Muscle of leg (tissue), 16 donors: ENCODE measurements at places on chromosomes 6 and 20. TPM values are rescaled to one million over a fixed set of nuclear protein-coding genes. Genes with fewer than 3 reads are reported as not detected.

- H3K4me1 ChIP-seq = no peaks in the 10 kb centered on the region
- H3K27ac ChIP-seq = no peak overlapping the region
- H3K27me3 ChIP-seq = no peaks in the 10 kb centered on the region
- no peak for DNase-seq
- no peak overlapping the region for H3K4me3 ChIP-seq
Measured at GRCh38 chr6:105932440-105932839, 153.7 kb upstream of the PRDM1 start.

GRCh38 chr6:111357705-111358104, 125.3 kb downstream of the REV3L start:
- H3K27ac ChIP-seq = no peak overlapping the region
- peaks cover 14% of the 10 kb centered on the region for H3K36me3 ChIP-seq
- H3K4me3 ChIP-seq = no peak overlapping the region
- H3K27me3 ChIP-seq = no peaks in the 10 kb centered on the region
- no peaks in the 10 kb centered on the region for H3K4me1 ChIP-seq

TMEM170B gene
- total RNA-seq = 3.9 TPM

GRCh38 chr20:37856932-37857660, 45.8 kb upstream of the VSTM2L start:
- H3K27ac ChIP-seq = peak overlapping the region; percentile 42
- DNase-seq = peak; percentile 66
- no peaks in the 10 kb centered on the region for H3K4me1 ChIP-seq
- peaks cover 28% of the 10 kb centered on the region for H3K36me3 ChIP-seq
- H3K27me3 ChIP-seq = no peaks in the 10 kb centered on the region
- no peak overlapping the region for H3K4me3 ChIP-seq

DNA sequence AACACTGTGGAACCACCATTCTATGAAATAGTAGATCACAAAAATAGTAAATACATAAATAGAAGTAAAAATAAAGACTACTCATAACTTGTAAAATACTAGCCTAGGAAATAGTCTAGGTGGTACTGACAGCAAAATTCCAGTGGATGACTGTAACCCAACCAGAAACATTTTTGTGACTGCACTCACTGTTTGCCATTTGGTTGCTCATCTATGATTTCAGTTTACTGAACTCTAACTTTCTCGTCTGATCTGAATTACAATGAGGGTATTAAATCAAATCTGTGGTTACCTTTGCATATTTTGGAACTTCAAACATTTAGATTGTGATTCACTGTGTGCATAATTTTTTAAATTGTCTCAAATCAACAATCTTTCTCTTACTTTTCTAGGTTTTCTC, 151.1 kb downstream of the KHDC1L start:
- no peaks in the 10 kb centered on the region for H3K27me3 ChIP-seq
- no peaks in the 10 kb centered on the region for H3K36me3 ChIP-seq
- no peak overlapping the region for H3K27ac ChIP-seq
- no peak overlapping the region for H3K4me3 ChIP-seq

MDFI gene
- 77.4 TPM for total RNA-seq

DNA sequence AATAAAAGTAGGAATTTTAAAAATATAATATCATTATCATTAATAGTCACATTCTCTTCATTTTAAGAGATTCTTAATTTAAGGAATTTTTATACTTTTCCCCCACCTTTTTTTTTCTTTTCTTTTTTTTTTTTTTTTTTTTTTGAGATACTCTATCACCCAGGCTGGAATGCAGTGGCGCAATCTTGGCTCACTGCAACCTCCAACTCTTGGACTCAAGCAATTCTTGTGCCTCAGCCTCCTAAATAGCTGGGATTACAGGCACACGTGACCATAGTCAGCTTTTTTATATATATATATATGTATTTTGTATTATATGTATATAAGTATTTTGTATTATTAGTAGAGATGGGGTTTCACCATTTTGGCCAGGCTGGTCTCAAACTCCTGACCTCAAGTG, 457.7 kb downstream of the CDKAL1 start:
- no peaks in the 10 kb centered on the region for H3K36me3 ChIP-seq
- H3K4me1 ChIP-seq = no peaks in the 10 kb centered on the region
- no peak overlapping the region for H3K4me3 ChIP-seq
- no peaks in the 10 kb centered on the region for H3K27me3 ChIP-seq
- H3K27ac ChIP-seq = no peak overlapping the region

DNA sequence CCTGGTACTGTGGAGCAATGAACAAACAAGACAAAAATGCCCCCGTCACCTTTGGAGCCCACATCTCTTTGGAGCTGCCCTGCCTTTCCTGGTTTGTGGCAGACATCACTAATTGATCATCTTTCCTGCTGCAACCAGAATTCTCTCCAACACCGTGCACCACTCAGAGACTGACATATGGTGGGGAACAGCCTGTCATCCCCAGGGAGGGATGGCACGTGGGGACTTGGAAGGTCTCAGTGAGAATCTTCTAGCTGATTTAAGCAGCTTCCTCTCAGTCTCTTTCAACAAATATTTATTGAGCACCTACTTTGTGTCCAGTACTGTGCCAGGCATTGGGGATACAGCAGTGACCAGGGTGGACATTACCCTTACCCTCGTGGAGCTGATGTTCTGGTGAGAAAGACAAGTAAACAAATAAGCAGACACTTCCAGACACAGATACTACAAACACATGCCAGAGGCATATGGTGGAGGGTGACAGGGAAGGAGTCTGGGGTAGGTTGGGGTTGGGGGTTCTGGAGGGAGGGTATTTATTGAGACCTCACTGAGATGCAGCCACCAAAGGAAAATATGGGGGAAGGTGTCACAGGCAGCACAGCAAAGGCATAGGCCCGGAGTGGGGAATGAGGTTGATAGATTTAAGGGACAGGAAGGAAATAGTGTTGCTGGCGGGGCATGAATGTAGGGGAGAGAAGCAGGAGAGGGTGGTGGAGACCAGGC, 82.3 kb downstream of the CEBPB start:
- H3K27ac ChIP-seq = no peak overlapping the region
- H3K4me3 ChIP-seq = no peak overlapping the region

PRR18 gene
- 0.22 TPM for total RNA-seq

KCNK17 gene
- total RNA-seq = 0.44 TPM

DNA sequence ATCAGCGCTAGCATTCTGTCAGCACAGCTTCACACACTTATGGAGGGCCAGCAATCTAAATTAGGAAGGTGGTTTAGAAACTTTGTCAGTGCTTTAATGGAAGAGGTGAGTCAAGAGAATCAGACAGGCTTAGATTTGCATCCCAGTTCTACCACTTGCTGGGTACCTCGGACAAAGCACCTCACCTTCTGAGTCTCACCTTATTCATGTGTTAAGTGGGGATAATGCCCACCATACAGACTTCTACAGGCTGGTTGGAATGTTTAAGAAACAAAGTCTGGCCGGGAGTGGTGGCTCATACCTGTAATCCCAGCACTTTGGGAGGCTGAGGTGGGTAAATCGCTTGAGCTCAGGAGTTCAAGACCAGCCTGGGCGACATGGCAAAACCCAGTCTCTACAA, 12.2 kb upstream of the STK35 start:
- H3K27ac ChIP-seq = no peak overlapping the region
- DNase-seq = no peak
- no peaks in the 10 kb centered on the region for H3K4me1 ChIP-seq

DNA sequence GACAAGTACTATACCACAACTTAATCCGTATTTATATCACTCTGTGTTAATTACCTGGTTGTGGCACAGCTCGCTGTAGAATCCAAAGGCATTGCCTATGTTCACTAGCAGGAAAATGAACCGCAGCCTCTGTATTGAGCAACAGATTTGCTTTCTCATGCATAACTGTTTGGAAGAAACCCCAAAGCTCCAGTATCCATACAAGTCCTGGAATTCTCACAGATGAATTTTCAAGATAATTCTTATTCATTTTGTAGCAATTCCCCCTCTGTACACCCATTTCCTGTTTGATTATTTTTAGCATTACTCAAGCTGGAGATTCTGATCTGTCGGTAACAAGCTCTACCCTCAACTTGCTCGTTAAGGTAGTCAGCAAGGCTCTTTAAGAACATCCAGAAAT, 63.5 kb downstream of the STMND1 start:
- H3K4me1 ChIP-seq = peaks cover 24% of the 10 kb centered on the region
- no peak overlapping the region for H3K27ac ChIP-seq
- no peak overlapping the region for H3K4me3 ChIP-seq

- H3K27ac ChIP-seq = no peak overlapping the region
- no peaks in the 10 kb centered on the region for H3K36me3 ChIP-seq
- no peaks in the 10 kb centered on the region for H3K4me1 ChIP-seq
- no peaks in the 10 kb centered on the region for H3K27me3 ChIP-seq
Measured at GRCh38 chr6:10309457-10310329, 105.2 kb downstream of the TFAP2A start.

DNA sequence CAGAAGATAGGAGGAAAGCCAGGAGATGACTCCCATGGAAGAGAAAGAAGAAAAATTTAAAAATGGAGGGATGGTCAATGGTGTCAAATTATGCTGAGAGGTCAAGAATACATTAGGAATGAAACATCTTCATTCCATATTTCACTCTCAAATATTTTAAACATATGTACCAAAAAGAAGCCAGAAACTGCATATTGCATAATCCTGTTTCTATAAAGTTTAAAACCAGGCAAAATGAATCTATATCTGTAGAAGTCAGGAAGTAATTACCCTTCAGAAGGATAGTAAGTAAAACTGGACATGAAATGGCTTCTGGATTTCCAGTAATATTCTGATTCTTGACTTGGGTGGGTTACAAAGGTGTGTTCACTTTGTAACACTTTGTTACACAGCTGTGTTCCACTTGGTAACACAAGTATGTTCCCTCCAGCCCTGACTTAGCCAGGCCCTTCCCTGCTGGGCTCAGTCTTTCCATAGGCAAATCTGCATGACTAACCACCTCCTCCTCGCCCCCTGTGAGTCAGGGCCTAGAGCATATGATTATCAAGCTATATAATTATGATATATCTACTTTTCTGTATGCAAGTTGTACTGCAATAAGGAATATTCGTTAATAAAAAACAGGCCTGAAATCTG, 20.2 kb upstream of the C6orf141 start:
- H3K4me3 ChIP-seq = no peak overlapping the region
- no peak overlapping the region for H3K27ac ChIP-seq
- H3K4me1 ChIP-seq = no peaks in the 10 kb centered on the region
- H3K36me3 ChIP-seq = no peaks in the 10 kb centered on the region
- DNase-seq = no peak

GRCh38 chr20:1656844-1657243, 735 bp downstream of the SIRPG start:
- H3K27ac ChIP-seq = no peak overlapping the region
- H3K4me1 ChIP-seq = no peaks in the 10 kb centered on the region
- H3K4me3 ChIP-seq = no peak overlapping the region
- H3K27me3 ChIP-seq = peaks cover 3% of the 10 kb centered on the region
- no peaks in the 10 kb centered on the region for H3K36me3 ChIP-seq

DNA sequence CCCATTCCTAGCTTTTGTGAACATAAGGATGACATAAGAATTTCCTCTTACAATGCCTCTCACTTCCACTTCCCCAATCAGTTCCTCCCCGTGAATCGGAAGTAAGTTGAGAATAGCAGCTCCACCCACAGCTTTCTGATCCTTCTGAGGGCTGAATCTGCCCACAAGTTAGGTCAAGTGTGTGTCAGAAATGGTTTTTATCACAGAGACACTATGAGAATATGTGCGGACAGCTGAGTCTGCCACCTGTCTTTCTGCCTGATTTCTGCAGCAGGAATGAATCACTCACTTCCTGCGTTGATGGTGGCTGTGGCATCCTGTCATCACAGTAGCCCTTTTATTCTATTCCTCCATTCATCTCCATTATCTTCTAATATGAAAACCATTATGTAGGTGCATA, 70.2 kb downstream of the RIN2 start:
- no peaks in the 10 kb centered on the region for H3K36me3 ChIP-seq
- H3K4me3 ChIP-seq = no peak overlapping the region
- DNase-seq = peak; percentile 74
- H3K27ac ChIP-seq = no peak overlapping the region
- peaks cover 15% of the 10 kb centered on the region for H3K4me1 ChIP-seq

GRCh38 chr6:106927531-106928398, 46.8 kb downstream of the CD24 start:
- H3K4me1 ChIP-seq = no peaks in the 10 kb centered on the region
- H3K36me3 ChIP-seq = no peaks in the 10 kb centered on the region
- H3K27me3 ChIP-seq = no peaks in the 10 kb centered on the region
- DNase-seq = peak; percentile 71
- H3K4me3 ChIP-seq = no peak overlapping the region

PREP gene
- total RNA-seq = 19.8 TPM

- H3K4me1 ChIP-seq = peaks cover 13% of the 10 kb centered on the region
- peak overlapping the region; percentile 60 for H3K27ac ChIP-seq
- H3K27me3 ChIP-seq = peaks cover 3% of the 10 kb centered on the region
Measured at GRCh38 chr6:75084872-75085381, 120.9 kb downstream of the COL12A1 start.

IRF4 gene
- total RNA-seq = 1.8 TPM

DNA sequence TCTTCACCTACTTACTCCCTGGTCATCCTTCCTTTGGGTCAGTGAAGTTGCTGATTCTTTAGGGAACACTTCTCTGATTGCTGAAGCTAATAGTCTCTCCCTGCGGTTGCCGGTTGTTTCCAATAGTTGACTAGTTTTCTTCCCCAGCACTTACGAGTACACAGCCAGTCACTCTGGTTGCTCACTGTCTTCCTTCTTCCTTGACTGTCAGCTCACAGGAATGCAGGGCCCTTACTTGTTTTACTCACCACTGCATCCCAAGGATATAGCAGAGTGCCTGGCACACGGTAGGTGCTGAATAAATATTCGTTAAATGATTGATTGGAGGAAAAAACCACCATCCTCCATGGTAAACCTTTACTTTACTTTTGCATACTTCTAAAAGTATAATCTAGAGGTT, 345.0 kb downstream of the QKI start:
- H3K4me3 ChIP-seq = no peak overlapping the region
- H3K27me3 ChIP-seq = no peaks in the 10 kb centered on the region
- no peak for DNase-seq
- H3K27ac ChIP-seq = no peak overlapping the region

- no peaks in the 10 kb centered on the region for H3K36me3 ChIP-seq
- H3K4me1 ChIP-seq = no peaks in the 10 kb centered on the region
- H3K4me3 ChIP-seq = no peak overlapping the region
- no peaks in the 10 kb centered on the region for H3K27me3 ChIP-seq
Measured at GRCh38 chr6:119521251-119521650, 171.7 kb upstream of the MAN1A1 start.

DNA sequence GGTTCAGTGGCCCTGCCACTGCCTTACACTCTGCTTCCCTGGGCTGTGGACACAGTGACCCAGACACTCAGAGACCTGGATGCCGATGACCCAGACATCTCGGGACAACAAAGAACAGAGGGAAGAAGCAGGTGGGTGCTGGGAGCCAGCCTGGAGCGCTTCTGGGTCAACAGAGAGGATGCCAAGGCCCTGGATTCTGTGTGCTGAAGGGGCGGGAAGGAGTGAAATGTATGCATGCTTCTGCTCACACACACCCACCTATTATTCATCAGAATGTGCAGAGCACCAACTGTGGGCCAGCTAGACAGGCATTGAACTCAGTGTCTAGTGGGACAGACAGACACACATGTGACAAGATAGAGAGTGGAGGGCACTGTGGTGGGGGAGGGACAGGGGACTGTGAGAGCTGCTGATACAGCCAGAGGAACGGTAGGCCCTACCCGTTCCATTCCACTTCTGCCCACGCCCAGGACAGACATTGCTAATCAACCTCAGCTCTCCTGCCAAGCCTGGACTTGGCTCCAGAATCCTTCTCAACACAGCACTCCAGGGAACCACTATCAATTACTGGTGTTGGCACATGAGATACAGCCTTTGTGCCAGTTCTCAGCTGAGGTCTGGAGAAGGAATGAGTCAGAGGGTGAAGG, 20.2 kb downstream of the KCNK15 start:
- H3K36me3 ChIP-seq = no peaks in the 10 kb centered on the region
- no peak overlapping the region for H3K27ac ChIP-seq
- DNase-seq = no peak
- H3K4me1 ChIP-seq = no peaks in the 10 kb centered on the region
- no peak overlapping the region for H3K4me3 ChIP-seq
- no peaks in the 10 kb centered on the region for H3K27me3 ChIP-seq

- no peaks in the 10 kb centered on the region for H3K36me3 ChIP-seq
- H3K27me3 ChIP-seq = peaks cover 2% of the 10 kb centered on the region
- DNase-seq = no peak
- H3K4me3 ChIP-seq = no peak overlapping the region
Measured at GRCh38 chr20:22366631-22367030, 217.7 kb downstream of the FOXA2 start.
